ENCODE measurements at places on chromosomes 2 and 18.

DNA sequence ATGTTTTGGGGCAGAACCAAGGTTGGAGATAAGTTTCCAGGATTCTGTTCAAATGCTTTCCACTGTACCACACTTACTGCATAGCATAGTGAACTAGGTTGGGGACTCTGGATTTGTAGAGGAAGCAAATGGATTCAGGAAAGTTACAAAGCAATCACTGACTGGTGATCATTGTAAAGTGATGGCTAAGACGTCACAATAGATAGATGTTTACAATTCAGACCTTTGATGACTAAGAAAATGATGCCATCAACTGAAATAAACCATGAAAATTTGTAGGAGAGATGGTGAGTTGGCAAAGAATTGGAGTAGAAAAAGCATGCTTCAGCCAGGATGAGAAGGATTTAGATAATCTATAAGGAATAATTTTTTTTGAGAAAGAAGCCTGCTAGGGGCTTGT lies 178.0 kb downstream of the UBE2E3 start:
- no peak for DNase-seq

- DNase-seq, result no peak
These were observed 301.6 kb upstream of the GULP1 start for GRCh38 chr2:187989925-187990623.

- no peak for DNase-seq
These were observed 99.4 kb upstream of the PID1 start for GRCh38 chr2:229370509-229370908.

DNA sequence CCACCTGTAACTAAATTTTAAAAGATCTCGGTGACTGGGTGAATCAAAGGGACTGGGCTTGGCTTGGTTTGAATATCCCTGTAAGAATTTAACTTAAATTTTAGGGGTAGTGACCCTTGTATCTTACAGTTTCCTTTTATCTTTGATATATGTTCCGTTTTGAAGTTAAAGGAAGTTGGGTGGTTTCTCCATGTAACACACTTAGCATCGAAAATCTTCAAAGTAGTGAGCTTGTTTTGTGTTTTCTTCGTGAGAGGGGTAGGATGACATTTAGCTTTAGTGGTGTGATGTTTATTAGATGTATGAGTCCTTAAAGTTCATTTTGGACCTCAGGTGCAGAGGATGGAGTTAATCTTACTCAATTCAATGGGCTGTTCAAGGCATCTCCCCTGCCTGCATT lies 1.6 kb downstream of the WDR7 start:
- DNase-seq, result no peak

DNA sequence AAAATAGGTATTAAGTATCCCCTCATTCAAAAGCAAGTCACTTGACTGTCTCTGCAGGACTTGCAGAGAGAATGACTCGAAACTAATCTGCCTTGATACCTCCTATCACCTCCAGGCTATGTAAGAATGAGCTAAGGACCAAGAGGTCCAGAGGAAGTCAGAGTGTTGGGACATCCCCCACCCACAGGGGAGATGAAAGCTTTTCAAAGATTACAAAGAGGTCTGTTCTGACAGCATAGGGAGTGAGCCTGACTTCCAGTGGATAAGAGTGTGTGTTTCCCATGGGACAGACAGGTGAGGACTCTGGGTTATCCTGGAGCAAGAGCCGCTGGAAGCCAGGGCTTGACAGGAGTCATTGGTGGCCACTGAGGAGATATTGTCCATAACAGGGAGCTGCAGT lies 85.0 kb upstream of the TACR1 start:
- DNase-seq, result no peak

- peak; percentile 43 for DNase-seq
These were observed 23.7 kb upstream of the SCYGR1 start for GRCh38 chr2:227411320-227411989.

- no peak for DNase-seq
These were observed 45.3 kb downstream of the KIF3C start for GRCh38 chr2:25936889-25937545.

- DNase-seq, result no peak
These were observed 6.9 kb upstream of the ECEL1 start for GRCh38 chr2:232494542-232494941.

- DNase-seq, result no peak
These were observed 211.9 kb downstream of the EXOC6B start for GRCh38 chr2:72613931-72614330.
